ENCODE measurements at places on chromosomes 7 and 10.

- no peak for DNase-seq
These were observed 47.5 kb downstream of the TMEM209 start for GRCh38 chr7:130157700-130158099.

DNA sequence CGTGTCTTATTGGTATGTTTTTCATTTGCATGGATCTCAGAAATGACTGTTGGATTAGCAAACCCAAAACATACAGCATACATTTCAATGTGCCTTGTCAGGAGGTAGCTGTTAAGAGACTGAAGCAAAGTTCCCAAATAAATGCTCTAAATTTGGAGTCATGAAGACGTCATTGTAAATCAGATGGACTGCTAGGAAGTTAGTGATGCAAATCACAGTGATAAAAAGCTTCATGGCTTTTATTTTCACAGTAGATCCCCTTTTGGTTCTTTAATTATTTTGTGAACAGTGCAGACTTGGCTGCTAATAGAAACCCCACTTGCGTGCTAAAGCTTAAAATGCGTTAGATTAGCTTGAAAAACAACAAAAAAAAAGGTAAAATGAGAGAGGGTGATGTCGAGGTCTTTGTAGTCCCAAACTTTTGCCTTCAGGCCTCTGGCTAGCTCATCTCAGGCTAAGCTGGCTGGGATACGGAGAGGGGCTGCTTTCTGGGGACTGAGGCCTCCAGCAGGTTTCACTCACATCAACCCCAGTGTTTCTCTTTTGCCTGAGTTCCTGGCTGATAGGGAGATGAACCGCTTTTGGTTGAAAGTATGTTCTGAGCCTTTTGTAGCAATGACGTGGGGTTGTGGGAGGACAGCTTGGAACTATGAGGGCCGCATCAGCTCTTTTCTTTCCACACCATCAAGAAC, 107.1 kb upstream of the CDCA7L start:
- DNase-seq: no peak

- no peak for DNase-seq
These were observed 155.8 kb downstream of the FANK1 start for GRCh38 chr10:126052171-126052570.

DNA sequence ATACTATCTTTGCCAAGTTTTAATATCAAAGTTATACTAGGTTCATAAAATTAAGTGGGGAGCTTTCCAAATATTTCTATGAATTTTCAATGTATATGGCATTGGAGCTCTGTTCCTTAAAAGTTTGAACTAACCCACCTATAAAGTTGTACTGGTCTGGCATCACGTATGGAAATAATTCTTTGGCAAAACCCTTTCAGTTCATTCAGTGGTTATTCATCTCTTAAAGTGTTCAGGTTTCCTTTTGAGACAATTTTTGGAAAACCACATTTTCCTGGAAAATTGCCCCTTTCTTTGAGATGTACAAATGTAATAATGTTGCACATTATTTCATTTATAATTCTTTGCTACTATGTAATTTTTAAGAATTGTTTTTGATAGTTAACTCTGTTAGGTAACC, 62.5 kb upstream of the INPP5A start:
- DNase-seq: no peak

- DNase-seq: no peak
These were observed 28.1 kb downstream of the XPNPEP1 start for GRCh38 chr10:109895095-109895818.

GRCh38 chr10:78905957-78906308, 162.8 kb upstream of the ZMIZ1 start:
- DNase-seq: no peak

- DNase-seq: no peak
These were observed 106.1 kb downstream of the ICA1 start for GRCh38 chr7:8155836-8156235.

DNA sequence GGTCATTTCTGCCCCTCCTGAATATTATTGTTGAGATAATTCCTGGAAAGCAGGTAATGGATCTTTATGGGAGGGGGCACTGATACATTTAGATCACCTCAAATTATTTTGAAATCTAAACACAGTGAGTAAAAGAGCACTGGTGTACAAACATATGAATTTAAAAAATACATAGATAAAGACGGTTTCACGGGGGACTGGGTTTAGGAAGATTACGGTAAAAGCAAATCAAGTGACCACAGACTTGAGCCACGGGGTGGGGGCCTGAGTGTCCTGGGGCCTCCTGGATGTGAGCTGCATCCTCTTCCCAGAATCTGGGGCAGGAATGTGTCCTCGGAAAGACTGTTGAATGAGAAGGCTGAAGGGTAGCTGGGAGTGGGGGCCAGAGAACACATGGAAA, 219.1 kb upstream of the KLF6 start:
- no peak for DNase-seq

GRCh38 chr7:8314566-8314965, 52.6 kb upstream of the ICA1 start:
- no peak for DNase-seq

- DNase-seq: no peak
These were observed 42.8 kb downstream of the RNLS start for GRCh38 chr10:88540351-88540750.

- no peak for DNase-seq
These were observed 48.4 kb downstream of the TES start for GRCh38 chr7:116258734-116259133.

DNA sequence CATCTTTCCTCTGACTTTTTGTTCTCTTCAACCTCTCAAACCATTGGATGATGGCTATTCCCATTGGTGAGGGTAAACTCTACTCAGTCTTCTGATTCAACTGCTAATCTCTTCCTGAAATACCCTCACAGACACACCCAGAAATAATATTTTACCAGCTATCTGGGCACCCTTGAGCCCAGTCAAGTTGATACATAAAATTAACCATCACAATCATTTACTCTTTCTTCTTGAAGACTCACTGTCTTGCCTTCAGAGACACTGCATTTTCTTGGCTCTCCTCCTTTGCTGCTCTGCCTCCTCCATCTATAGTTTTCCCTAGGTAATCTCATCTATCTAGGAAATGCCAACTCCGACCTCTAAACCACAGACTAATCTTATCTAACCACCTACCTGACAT, 12.6 kb upstream of the PRRT4 start:
- DNase-seq: no peak

DNA sequence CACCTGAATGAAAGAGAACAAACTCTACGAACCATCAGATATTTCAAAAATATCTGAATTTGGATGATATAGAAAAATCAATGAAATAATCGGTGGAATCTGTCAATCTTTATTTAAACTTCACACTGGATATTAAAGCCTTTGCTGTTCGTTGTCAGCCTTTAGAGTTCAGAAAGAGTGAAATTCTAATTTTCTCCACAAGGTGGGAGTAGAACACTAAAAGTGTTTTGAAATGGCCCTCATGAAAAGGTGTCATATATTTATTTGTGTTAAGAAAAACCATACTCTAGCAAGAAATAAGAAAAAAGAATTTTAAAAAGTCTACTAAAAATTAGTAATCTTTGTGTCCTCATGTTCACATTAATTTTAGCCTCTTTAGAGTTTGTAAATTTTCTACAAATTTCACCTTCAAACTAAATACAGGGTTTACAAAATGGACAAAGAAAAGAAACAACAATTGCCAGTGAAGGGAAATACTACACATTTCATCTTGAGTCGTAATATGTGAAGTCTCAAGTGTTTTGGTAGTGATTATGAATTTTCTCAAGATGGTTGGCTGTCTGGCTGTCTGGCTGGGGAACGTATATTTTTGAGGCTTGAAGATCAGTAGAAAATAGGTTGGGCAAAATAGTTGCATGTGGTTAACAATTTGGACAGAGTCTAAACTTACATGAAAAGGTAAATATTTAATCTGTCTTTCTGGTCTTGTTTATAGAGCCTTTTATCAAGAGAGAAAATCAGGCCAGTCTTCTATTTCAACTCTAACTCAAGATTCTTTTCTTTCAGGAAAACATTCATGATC, 43.7 kb downstream of the DNAJB9 start:
- DNase-seq: no peak

DNA sequence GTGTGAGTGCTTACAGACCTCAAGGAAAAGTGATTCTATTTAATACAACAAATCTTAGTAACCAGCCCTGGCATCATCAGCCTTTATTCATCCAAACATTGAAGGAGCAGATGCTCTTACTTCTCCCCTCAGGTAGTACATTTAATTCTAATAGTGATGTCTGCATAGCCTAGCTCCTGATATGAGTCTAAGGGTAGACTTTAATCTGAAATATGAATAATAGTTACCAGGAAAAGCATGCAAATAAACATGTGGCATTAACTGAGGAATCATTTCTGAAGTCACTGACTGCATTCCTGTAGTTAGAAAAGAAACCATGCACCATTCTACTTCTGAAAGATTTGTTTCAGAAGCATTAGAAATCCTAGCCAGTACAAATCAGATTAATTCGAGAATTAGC, 25.7 kb upstream of the LMBR1 start:
- no peak for DNase-seq

DNA sequence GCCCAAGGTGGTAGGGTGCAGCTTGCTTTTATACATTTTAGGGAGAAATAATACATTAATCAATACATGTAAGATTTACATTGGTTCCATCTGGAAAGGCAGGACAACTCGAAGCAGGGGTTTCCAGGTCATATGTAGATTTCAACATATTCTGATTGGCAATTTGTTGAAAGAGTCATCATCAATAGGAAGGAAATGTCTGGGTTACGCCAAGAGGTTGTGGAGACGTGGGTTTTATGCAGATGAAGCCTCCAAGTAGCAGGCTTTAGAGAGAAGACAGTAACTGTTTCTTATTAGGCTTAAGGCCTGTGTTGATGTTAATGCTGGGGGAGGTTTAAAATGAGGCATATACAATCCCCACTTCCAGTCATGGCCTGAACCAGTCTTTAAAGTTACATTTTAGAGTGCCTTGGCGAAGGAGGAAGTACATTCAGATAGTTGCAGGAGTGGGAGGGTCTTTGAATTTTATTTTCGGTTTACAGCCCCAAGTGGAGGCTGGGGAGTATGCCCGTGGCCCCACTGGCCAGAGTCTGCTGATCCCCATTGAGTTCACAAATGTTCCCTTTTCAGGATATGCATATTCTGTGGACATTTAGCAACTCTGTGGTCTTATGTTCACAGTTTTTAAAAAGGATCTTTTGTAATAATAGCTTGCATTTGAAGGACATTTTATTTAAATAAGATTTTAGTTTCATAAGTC, 166.0 kb upstream of the GDF10 start:
- no peak for DNase-seq

DNA sequence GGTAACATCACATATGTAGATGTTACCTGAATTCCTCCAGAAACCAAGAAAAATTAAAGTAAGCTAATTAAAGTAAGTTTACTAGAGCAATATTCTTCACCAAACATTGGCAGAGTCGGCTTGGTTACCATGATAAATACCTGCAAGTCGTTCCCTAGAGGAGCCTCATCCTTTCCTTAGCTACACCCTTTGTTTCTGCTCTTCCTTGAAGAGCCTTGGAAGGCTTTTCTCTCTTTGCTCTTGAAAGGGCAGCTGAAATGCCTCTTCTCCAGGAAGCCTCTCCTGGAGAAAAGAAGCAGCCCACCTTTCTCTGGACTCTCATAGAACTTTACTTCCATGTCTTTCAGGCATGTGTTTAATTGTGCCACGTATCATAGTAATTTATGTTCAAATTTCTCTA, 34.9 kb upstream of the CALD1 start:
- DNase-seq: no peak

GRCh38 chr10:86109421-86109820, 257.2 kb downstream of the GRID1 start:
- no peak for DNase-seq

DNA sequence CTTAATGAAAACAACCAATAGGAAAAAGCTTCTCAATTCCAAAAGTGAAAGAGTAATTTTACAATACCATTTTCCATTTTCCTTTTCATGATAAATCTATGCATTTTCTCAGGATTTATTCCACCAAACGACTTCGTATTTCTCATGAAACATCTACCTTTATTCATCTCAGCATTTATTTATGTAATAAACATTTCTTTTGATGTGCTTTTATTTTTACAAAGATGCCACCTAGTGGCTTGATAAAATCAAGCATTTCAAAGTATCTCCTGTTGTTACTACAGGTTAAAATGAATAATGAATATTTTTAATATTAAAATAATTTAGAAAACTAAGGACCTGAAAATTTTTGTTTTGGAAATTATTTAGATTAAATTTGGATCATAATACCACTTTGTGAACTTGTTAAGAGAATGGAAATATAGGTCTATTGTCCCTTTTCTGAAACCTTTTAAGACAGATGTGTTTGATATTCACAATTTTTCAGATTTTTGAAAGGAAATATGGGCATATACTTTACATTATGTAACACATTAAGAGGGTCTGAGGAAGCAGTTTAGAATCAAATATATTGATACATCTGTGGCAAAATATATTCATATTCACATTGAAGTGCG, 2.7 kb upstream of the IQUB start:
- DNase-seq: no peak

DNA sequence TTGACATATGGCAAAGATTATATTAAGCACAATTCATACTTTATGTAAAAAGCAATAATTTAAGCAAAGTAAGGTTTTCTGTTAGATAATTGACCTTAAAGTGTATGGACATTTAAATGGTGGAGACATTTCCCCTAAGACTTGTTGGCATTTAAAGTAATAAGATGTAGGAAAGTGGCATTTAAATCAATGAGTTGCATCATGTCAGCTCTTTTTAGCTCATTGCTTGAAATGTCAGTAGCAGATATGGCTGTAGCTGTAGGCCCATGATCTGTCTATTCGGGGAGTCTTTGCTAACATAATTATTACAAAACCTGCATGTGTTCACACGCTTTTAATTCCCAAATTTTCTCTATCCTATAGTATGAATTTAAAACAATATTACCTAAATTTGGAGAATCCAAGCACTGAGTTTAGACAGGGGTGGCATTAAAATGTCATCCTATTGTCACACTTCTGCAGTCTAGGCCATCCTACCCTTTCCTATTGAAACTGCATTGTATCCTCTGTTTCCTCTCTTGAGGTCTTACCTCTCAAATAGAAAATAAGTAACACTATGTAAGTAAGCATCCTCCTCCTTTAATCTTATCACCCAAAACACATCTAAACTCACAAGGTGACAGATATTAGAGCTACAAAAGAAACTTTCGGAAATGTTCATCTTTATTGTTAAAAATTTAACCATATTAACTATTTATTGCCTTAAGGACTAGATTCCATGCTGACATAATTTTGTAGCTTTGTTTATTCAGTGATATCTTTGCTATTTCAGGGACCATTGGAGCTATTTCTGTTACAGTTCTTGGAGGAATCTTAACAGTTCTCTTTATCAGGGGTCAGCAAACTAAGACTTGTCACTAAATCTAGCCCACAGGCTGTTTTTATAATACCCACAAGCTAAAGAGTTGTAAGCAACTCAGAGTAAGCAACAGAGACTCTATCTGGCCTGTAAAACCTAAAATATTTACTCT, 91.2 kb downstream of the LCOR start:
- no peak for DNase-seq

GRCh38 chr10:131000244-131000643, 311.3 kb downstream of the TCERG1L start:
- DNase-seq: no peak

DNA sequence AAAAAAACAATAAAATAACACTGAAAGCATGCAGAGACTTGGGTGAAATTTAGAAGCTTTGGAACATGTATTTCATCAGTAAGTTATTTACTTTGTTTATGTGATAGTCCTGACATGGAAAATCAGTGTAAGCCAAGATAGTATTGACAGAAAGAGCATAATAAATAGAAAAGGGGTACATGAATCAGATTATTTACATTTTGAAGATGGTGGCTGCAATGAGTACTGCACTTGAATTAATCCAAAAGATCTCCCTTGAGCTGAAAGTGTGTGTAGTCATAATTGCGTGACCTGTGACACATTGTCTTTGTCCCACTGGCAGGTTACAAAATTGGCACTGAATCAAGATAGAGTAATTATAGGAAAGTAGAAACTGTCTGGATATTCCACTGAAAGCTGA, 562.9 kb downstream of the GFRA1 start:
- DNase-seq: no peak

GRCh38 chr7:31811650-31812461, 124.8 kb downstream of the PPP1R17 start:
- DNase-seq: no peak
